ENCODE measurements at places on chromosomes 12 and 14. TPM values are rescaled to one million over a fixed set of nuclear protein-coding genes. Genes with fewer than 3 reads are reported as not detected.

COX8C gene
- not detected for total RNA-seq

RIPK3 gene
- total RNA-seq, result not detected

PMCH gene
- total RNA-seq, result not detected

SCNN1A gene
- 0.74 TPM for total RNA-seq

- no peak for DNase-seq
Measured at GRCh38 chr12:48758737-48759136, 30.2 kb downstream of the ADCY6 start.

GRCh38 chr14:71363946-71364925, 457.0 kb downstream of the PCNX1 start:
- no peak for DNase-seq

GRCh38 chr12:12676605-12677004, 19.4 kb downstream of the GPR19 start:
- no peak for DNase-seq

DNA sequence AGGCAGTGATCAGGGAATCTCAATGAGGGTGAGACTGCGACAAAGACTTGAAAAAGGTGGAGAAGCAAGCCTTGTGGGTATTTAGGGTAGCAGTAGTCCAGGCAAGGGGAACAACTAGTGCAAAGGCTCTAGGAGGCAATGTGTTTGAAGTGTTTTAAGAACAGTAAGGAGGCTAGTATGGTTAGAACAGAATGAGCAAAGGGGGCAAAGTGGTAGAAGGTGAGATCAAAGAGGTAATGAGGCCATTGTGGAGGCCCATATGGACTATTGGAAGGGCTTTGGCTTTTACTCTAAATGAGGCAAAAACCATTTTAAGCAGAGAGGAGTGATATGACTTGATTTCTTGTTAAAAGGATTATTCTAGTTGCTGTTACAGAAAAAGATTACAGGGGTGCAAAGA, 16.8 kb downstream of the HIF1A start:
- no peak for DNase-seq

GRCh38 chr14:74425525-74426201, 347 bp downstream of the SYNDIG1L start:
- DNase-seq, result peak; percentile 48

GRCh38 chr14:100078216-100078803, 13.1 kb downstream of the EVL start:
- DNase-seq, result no peak

GRCh38 chr14:56491299-56492285, 88.0 kb upstream of the TMEM260 start:
- peak; percentile 53 for DNase-seq

DNA sequence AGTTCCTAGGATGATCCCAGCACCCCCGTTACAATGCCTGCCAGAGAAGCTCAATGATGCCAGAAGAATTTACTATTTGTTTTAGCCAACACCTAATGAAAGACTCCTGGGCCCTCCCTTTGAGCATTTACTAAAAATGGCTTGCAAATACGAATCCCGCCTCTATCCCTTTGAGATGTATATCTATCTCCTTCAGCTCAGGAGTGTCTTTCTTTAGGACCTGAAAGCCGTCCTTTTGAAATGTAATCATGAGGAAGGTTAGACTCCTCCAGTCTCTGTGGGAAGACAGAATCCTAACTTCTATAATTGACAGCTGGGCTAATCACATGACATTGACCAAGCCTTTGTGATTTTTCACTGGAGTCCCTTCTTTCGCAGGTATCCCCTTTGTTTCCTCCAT, 19.2 kb upstream of the DYNC1H1 start:
- DNase-seq, result no peak

GRCh38 chr14:24079491-24080141, 8.3 kb downstream of the CPNE6 start:
- DNase-seq, result peak; percentile 88
